ENCODE measurements at places on chromosomes 4 and X. TPM values are rescaled to one million over a fixed set of nuclear protein-coding genes. Genes with fewer than 3 reads are reported as not detected.

The PAGE4 gene
- not detected for total RNA-seq

The CCDC160 gene
- 3.0 TPM for total RNA-seq

The SLC9B1 gene
- 2.7 TPM for total RNA-seq

The OGT gene
- 194 TPM for total RNA-seq

The PABPC5 gene
- total RNA-seq = 10.7 TPM

The GYPB gene
- 5.1 TPM for total RNA-seq

The COX7B2 gene
- total RNA-seq = not detected

The SPANXC gene
- total RNA-seq = not detected
